Activated T-helper 1 cell treated with anti-CD3 and anti-CD28 coated beads, Interleukin-12 subunit alpha, Interleukin-12 subunit beta, Interleukin-2, Interleukin-4 antibody, amounts not matched to agents 30 ng/mL and 10 ng/mL and 1 ng/mL, durations not matched to agents 14 hours and 24 hours and 36 hours (primary cell): ENCODE measurements at places on chromosomes 4 and X. TPM values are rescaled to one million over a fixed set of nuclear protein-coding genes. Genes with fewer than 3 reads are reported as not detected.

Gene GC
- not detected in 2 replicates for total RNA-seq

Gene SPIN3
- 9.4 and 9.6 TPM in 2 replicates for total RNA-seq

Gene HTN3
- not detected in 2 replicates for total RNA-seq

Gene LRIT3
- 0.15 TPM in 1 of 2 replicates, not detected in the other for total RNA-seq

Gene JAKMIP1
- 15.5 and 16.9 TPM in 2 replicates for total RNA-seq

Gene AFM
- total RNA-seq: not detected in 2 replicates

DNA sequence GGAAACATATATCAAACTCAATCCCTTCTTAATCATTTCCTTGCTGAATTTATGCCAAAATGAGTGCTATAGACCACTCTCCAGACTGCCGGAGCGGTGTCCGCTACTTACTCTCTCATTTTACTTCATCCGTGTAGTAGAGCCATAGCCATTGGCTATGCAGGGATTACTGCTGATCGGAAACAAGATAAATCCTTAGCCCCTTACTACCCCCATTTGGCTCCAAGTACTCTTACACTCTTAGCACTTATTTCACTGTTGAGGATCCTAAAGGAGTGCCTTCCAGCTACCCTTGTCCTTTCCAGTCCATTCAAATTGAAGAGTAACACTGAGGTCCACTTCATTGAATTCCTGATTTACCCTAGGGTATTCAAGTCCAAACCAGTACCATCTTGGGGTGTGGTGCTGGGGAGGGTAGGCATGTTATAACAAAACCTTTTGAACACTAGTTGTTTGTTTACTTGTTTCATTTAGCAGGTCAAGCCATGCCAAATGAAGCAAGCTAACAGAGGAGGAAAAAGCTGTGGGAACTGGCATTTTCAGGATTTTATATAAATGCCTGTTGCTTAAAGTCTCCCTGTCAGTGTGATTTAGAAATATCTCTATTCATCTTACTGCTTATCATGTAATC, 715.1 kb downstream of the FSTL5 start:
- no peak for DNase-seq

DNA sequence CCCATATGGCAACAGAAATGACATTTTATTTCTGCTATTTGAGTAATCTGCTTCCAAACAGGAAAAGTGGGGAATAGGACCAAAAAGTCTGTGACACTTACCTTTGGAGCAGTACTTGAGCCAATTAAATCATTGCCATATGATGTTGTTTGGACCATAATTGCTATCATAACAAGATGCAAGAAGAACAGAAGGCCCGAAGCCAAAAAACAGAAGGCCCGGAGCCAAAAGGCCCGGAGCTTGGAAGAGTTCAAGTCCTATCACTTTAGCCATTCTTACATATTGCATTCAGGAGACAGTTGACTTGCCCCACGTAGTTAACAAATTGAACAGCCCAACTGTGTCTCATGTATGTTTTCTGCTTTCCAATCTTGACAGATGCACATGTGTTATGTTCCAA, 285.6 kb downstream of the ARHGAP24 start:
- DNase-seq: no peak

GRCh38 chr4:83262682-83263081, 21.9 kb downstream of the COQ2 start:
- DNase-seq: no peak

GRCh38 chrX:37679888-37680287, 5.7 kb upstream of the XK start:
- DNase-seq: no peak

- no peak for DNase-seq
Measured at GRCh38 chr4:155805016-155805415, 46.2 kb downstream of the GUCY1B1 start.

DNA sequence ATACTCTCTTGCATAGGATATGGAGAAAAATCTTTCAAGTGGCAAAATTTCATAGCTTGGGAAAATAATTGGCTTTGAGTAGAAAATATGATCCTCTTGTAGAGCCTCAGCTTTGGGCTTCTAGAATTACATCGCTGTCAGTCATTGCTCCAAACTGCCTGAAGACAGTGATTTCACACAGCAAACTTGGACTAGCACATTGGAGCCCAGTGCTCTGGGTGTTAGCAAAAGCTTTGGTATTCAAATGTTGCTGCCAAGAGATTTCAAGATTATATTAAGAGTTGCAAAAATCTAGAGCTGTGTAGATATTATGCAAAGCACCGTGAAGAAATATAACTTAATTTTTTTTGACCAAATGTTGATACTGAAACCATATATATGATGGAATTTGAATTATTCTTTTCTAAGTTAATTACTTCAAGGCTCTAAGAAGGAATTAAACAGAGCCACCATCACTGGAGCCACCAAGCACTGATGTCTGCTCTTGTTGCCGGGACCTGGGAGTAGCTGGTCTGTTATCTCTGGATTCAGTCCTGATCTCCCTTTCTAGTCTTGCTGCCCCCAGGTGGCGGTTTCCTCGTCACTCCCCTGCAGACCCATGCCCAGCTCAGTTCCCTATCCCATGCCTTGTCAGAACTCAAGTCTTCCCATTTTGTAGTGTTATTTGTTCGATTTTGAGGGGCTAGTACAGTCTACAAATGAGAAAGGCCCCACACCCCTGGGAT, 260.7 kb upstream of the SFRP2 start:
- no peak for DNase-seq
